ENCODE measurements at places on chromosomes 12 and 14.

DNA sequence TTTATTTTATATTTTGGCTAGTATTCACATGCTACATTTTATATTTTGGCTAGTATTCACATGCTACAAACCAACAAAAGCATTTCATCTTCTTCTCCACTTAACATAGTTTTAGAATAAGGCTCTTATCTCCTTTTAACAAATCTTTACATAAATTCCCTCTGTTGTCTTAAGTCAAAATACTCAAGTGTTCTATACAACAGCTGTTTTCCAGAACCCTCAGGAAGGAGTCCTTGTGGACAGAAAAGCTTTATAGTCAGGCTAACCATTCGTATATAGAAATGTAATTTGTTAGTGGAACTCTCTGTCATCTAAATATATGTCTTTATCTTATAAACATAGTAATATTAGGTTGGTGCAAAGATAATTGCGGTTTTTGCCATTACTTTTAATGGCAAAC is 191.0 kb upstream of the FLRT2 start:
- no peaks in the 10 kb centered on the region for H3K36me3 ChIP-seq
- DNase-seq = no peak
- no peak overlapping the region for H3K4me3 ChIP-seq
- H3K27me3 ChIP-seq = no peaks in the 10 kb centered on the region
- no peaks in the 10 kb centered on the region for H3K4me1 ChIP-seq
- no peak overlapping the region for H3K27ac ChIP-seq

- no peak for DNase-seq
- H3K36me3 ChIP-seq = no peaks in the 10 kb centered on the region
- H3K27me3 ChIP-seq = no peaks in the 10 kb centered on the region
These were observed 6.5 kb upstream of the KRT3 start for GRCh38 chr12:52802442-52802841.

DNA sequence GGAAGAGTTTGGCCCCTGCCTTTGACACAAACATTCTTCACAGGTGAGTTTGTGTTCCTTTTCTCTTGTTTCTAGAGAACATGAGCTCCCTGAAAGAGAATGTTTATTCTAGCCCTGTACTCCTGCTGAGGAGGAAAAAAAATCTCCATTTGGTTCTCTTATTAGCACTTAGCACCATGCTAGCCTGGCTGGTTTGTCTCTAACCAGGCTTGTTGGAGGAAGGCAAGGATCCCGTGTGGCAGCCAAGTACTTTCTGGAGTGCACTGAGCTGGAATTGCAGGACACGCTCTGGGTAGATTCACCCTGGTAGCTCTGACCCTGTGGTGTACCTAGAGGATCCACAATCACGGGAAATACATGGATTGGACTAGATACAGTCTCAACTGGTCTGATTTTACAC is 41.9 kb downstream of the KCNA1 start:
- DNase-seq = no peak
- H3K36me3 ChIP-seq = no peaks in the 10 kb centered on the region
- H3K27ac ChIP-seq = no peak overlapping the region
- H3K4me3 ChIP-seq = no peak overlapping the region
- no peaks in the 10 kb centered on the region for H3K4me1 ChIP-seq
- H3K27me3 ChIP-seq = no peaks in the 10 kb centered on the region

GRCh38 chr12:28239918-28240317 is 49.7 kb downstream of the CCDC91 start:
- no peak overlapping the region for H3K4me3 ChIP-seq
- no peak for DNase-seq
- H3K27me3 ChIP-seq = no peaks in the 10 kb centered on the region
- H3K4me1 ChIP-seq = no peaks in the 10 kb centered on the region
- H3K36me3 ChIP-seq = no peaks in the 10 kb centered on the region
- no peak overlapping the region for H3K27ac ChIP-seq

DNA sequence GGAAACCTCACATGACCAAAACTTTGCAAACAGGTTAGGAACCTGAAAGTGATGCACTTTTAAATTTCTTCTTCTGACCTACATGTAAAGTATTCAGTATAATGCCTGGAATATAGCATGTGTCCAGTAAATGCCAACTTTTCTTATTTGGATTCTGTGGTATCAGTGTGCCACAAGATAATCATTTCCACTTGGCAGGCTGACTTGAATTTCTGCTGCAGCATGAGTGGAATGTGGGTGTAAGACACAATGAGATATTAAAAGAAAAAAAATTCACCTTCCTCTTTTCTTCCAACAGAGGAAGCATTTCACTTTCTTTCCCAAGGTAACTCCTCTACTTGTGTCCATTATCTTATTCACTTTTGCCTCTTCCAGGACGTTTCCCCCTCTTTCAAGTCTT is 141.9 kb upstream of the PRKD1 start:
- no peaks in the 10 kb centered on the region for H3K36me3 ChIP-seq
- DNase-seq = peak; percentile 21
- H3K27ac ChIP-seq = no peak overlapping the region
- H3K27me3 ChIP-seq = no peaks in the 10 kb centered on the region

Data from cardiac muscle cell (in vitro differentiated cells and primary cell).